ENCODE measurements at places on chromosomes 13 and 19. TPM values are rescaled to one million over a fixed set of nuclear protein-coding genes. Genes with fewer than 3 reads are reported as not detected.
A peak's percentile ranks its signal among the peaks of the same experiment; 100 is the strongest.

The OR7C1 gene
- polyA plus RNA-seq, result 0.18 TPM

The THAP8 gene
- 11.2 TPM for polyA plus RNA-seq

- DNase-seq, result peak; percentile 79
These were observed 16.4 kb upstream of the EMP3 start for GRCh38 chr19:48308631-48309586.

DNA sequence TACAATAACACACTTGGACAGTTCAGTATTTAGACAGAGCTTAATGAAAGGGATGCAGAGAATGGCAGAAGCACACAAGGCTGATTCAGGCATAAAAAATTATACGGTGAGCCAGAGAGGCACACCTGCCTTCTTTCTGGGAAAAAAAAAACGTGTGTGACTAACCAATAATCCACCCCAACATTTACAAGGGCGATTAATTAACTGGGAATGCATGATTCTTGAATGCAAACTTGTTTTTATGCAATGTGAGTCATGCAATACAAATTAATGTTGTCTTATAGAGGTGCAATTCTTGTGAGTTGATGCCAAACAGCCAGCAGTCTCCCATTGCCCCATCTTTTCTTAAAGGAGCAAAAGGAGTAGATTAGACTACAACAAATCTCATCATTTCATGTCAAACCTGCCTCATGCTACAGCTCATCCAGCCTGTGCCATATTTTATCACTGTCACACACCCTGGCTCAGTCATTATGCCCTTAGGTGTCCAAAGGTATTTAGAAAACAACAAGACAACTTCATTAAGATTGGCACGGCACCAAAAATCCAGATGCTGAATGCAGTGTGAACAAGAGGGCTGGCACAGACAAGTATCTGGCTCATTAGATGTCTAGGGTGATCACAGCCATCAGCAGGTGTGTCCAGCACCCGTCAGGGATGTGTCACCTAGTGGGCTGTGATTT is 721.1 kb downstream of the EFNB2 start:
- DNase-seq, result no peak

GRCh38 chr19:13022859-13023636 is 27.8 kb downstream of the NFIX start:
- peak; percentile 94 for DNase-seq
